ENCODE measurements at places on chromosomes 11 and 22. TPM values are rescaled to one million over a fixed set of nuclear protein-coding genes. Genes with fewer than 3 reads are reported as not detected.

The ASPHD2 gene
- 0.07 TPM for total RNA-seq

The ANAPC15 gene
- total RNA-seq = 51.3 TPM

The HTATIP2 gene
- 9.6 TPM for total RNA-seq

The C22orf42 gene
- not detected for total RNA-seq

The SIPA1 gene
- 15.9 TPM for total RNA-seq

The RIMBP3B gene
- total RNA-seq = 0.21 TPM

The TNNI2 gene
- total RNA-seq = not detected

The IGSF22 gene
- total RNA-seq = 1.3 TPM

The MPPED2 gene
- total RNA-seq = 9.3 TPM

The TRIM66 gene
- total RNA-seq = 1.8 TPM

The KRTAP5-1 gene
- not detected for total RNA-seq

The OR52I1 gene
- not detected for total RNA-seq

The PNPLA3 gene
- total RNA-seq = 0.13 TPM

The RIMBP3C gene
- not detected for total RNA-seq

The PRODH gene
- total RNA-seq = 4.6 TPM

The FLRT1 gene
- 0.17 TPM for total RNA-seq

The SCGB2A2 gene
- not detected for total RNA-seq

The TSPAN32 gene
- 24.2 TPM for total RNA-seq

The GRAMD1B gene
- total RNA-seq = 41.0 TPM

The MMP10 gene
- total RNA-seq = not detected

The AIFM3 gene
- total RNA-seq = 1.1 TPM

The MFNG gene
- 8.3 TPM for total RNA-seq

The CDPF1 gene
- total RNA-seq = 8.5 TPM

The HEPHL1 gene
- total RNA-seq = not detected

The SLC22A8 gene
- not detected for total RNA-seq

The KCNQ1OT1 gene
- 0.46 TPM for total RNA-seq

The ART1 gene
- total RNA-seq = 1.2 TPM

The LYVE1 gene
- total RNA-seq = 19.0 TPM

The CCDC157 gene
- 0.53 TPM for total RNA-seq

The MTMR2 gene
- total RNA-seq = 16.7 TPM

The OR6A2 gene
- total RNA-seq = not detected

The MUC5B gene
- total RNA-seq = not detected

The OLFML1 gene
- 4.6 TPM for total RNA-seq

The C11orf86 gene
- not detected for total RNA-seq

The XKR3 gene
- total RNA-seq = not detected

The NECTIN1 gene
- 10.9 TPM for total RNA-seq

The MMP8 gene
- total RNA-seq = 1.4 TPM

The SCGB1D2 gene
- not detected for total RNA-seq

The SLC35C1 gene
- total RNA-seq = 5.2 TPM

The GGTLC2 gene
- not detected for total RNA-seq

The MRGPRX4 gene
- total RNA-seq = not detected

The CCDC89 gene
- total RNA-seq = 0.59 TPM

The PLET1 gene
- not detected for total RNA-seq

The PAX6 gene
- not detected for total RNA-seq

Measured in heart right ventricle (tissue), 16 donors.